ENCODE measurements at places on chromosomes 12 and 14.

- no peak for DNase-seq
Observed at GRCh38 chr12:30863839-30864238, 62.7 kb upstream of the TSPAN11 start.

GRCh38 chr12:76881142-76881541 is 2.3 kb upstream of the CSRP2 start:
- no peak for DNase-seq

DNA sequence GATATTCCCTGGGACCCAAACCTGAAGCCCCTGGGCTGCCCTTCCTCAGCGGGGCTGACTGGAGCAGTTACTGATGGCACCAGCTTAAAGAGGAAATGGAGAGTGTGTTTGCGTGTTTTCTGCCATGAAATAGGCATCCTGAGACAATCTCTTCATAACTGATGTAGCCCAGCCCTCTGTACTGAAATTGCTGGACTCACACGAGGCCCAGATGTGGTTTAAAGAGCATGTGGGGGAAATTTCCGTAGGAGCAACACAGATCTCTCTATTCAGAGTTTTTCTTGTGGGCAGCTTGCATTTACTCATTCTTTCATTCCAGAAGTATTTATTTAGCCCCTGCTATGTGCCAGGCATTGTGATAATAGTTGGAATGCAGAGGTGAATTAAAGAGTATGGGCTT is 782.1 kb upstream of the TBX3 start:
- no peak for DNase-seq

DNA sequence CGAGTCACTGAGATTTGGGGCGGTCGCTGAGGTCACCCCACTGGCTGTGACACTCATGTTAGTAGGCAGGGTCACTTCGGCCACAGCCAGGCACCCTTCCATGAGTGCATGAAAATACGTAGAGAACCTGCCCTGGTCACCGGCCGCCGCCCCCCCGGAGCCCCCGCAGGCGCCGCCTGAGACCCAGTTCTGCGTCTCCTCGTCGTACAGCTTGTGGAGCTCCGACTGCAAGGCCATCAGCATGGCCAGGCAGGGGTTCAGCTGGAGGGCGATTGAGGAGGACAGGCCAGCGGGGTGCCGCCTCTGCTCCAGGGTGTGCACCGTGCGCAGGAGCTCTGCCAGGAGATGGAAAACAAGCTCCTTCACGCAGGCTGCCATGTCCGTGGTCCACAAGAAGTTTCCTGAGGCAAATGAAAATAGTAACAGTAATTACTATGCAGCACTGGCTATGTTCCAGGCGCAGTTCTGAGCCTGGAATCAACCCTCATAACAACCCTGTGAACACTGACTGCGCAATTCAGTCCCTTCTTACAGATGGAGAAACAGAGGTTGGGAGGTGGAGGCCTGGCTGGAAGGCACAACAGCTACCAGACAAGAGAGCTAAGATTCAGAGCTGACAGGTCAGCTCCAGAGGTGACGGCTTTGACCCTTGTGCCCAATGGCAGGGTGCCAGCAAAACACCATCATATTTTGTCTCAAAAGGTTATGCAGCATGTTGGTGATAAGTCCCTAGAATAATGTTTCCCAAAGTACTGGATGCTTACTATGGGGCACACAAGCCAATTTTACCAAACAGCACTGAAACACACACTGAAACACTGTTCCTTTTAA is 59.9 kb downstream of the TRAFD1 start:
- DNase-seq = no peak

GRCh38 chr12:104274811-104275210 is 28.7 kb upstream of the EID3 start:
- no peak for DNase-seq

DNA sequence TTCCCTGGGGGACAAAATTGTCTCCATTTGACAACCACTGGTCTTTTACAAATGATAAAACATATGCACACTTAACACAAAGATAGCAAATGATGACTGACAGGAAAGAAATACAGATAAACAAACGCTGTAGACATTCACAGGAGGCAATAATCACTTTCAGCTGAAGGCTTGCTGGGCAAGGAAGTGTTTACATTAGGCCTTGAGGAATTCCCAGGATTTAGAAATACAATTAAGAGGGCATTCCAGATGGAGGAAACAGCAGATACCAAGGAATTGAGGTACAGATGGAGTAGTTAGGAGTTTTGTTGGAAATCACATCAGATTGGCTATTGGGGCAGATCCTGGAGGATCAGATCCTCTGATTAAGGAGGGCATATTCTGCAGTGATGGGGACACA is 93.9 kb downstream of the DYRK2 start:
- DNase-seq = no peak

GRCh38 chr12:3341594-3341993 is 149.4 kb upstream of the PRMT8 start:
- no peak for DNase-seq

- DNase-seq = no peak
Observed at GRCh38 chr14:65258391-65258790, 154.1 kb upstream of the FUT8 start.

GRCh38 chr12:14694145-14694714 is 2.2 kb downstream of the GUCY2C start:
- no peak for DNase-seq

DNA sequence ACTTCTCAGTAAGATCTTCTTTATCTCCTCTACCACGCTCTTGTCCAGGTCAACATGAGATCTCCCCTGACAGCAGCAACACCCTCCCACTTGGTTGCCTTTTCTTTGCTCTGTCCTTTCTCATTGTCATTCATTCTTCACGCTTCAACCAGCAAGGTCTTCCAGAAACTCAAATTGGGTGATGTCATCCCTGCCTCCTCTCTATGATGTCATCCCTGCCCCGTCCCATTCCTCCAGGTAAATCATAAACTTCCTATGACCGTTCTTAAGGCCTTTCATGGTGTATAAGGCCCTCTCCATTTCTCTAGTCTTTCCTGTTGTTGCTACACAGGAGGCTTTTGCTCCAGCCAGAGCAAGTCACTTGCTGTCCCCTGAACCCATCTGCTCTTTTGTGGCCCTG is 17.7 kb upstream of the TUNAR start:
- no peak for DNase-seq

DNA sequence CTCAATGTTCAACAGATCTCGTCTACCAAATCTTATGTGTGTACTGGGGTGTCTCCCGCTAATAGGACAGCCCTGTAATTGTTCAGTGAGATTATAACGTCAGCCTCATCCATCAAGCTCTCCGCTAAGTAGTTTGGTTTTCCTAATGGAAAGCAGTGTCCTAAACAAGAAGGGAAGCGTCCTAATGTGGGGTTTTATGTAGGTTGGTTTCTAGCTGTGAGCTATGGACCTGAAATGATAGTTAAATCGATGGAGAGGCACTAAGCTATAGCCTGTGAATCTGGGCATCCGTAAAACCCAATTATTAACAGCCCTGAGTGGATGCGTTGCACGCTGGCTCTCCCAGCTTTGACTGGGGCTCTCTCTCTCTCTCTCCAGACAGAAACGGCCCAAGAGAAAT is 9.2 kb upstream of the MAP1LC3B2 start:
- no peak for DNase-seq

DNA sequence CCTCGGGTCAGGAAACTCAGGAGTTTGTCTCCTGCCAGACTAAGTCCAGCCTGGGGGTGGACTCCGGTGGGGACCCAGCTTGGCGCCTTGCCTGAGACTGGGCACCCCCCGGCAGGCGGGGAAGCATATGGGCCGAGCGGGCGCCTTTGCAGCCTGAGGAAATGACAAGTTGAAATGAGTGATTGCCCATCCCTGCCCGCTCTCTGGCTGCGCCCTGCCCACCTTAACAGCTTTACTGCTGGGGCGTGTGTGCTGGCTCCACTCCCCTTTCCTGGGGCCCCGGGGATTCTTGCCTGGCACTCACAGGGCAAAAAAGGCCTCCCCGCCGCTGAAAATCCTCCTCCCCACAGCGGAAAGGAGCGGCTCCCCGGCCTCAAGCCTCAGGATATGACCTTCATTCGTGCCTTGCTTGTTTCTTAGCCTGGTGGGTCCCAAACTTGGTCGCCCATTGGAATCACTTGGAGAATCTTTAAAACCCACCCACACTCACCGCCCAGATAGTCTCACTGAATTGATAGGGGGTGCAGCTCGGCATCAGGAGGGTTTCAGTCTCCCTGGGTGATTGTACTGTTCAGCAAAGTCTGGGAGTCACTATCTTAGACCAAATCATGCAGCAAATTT is 1.5 kb downstream of the RFLNA start:
- no peak for DNase-seq

- no peak for DNase-seq
Observed at GRCh38 chr12:13981990-13982389, 588 bp upstream of the GRIN2B start.

DNA sequence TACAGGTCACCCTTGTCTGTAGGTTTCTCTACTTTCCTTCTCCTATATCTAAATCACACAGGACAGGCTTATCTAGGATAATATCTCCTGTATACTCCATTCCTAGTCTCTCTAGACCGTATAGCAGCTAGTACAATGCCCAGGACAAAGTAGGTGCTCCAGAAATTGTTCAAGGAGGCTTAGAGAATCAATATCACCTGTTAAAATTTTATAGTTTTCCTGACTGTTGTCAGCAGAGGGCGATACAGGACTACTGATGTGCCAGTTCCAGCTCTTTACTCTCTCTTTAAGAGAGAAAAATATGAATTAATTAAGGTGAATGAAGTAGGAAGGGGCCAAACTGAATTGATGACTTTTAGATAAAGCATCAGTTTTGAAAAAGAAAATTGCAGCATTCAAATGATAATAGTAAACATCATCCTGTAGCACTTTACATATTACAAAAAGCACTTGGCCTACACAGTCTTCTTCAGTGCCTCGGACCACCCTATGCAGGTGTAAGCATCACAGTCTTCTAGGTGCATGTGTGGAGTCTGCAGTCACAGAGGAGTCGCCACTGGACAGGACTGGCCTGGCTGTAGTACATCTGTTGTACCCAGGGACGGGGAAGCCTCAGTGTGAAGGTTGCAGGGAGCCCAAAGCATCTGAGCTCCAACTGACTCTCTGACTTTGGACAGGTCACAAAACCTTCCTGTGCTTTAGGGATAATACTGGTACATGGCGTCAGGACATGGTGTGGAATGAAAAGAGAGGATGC is 61.9 kb upstream of the MAX start:
- DNase-seq = no peak

DNA sequence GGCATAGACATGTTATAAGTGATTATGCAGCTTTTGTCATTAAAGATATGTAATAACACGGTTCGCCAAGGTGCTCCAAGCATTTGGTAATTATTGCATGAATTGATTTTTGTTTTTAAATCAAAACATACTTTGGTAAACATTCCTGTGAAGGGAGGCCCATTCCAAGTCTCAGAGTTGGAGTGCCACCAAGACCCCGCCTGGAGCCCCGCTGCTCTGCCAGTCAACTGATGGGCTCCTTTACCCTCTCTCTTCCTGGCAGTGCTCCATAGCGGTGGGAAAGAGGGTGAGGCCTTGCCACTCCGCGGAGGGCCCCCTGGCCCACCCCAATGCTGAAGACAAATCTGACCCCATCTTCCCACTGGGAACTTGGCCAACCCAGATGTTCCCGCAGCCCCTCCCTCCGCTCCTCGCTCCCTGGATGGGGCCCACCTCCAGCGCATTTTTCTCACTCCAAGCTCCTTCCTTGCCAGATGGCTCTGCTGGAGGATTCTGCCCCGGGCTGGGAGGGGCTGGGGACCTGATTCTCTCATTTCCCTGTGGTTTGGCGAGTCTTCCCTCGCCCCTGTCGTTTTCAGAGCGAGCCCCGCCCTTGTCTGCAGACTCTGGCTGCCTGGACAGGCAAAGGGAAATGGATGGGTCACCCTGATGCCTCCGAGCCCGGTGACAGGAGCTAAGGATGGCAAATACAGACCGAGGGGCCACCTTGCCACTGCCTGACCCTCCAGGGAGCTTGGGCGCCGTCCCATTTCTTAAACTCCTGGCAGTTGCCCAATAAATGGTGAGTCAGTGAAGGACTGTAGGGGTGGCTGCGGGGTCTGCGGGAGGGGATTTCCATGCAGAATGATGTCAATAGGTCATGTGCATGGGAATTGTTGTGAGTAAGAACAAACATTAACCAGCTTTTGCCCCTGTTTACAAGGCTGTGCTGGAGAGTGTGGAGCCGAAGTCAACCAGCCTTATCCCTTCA is 9.2 kb upstream of the PAPLN start:
- no peak for DNase-seq

GRCh38 chr12:112837629-112838197 is 46.2 kb downstream of the RPH3A start:
- DNase-seq = no peak

GRCh38 chr12:77076886-77077285 is 11.5 kb upstream of the E2F7 start:
- DNase-seq = no peak

DNA sequence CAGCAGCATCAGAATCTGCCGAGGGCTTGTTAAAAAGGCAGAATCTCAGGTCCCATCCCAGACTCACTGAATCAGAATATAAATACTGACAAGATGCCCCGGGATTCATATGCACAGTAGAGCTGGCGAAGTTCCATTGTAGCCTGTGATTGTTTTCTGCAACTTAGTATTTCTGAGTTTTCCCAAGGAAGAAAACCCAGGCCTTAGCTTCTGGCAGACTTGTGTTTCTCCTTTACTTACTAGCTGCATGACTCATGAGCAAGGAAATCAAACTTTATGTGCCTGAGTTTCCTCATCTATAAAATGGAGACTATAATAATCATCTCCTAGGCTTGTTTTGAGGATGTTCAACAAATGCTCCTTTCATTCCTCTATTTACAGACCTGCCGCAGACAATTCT is 278.5 kb upstream of the PLEKHG7 start:
- no peak for DNase-seq

DNA sequence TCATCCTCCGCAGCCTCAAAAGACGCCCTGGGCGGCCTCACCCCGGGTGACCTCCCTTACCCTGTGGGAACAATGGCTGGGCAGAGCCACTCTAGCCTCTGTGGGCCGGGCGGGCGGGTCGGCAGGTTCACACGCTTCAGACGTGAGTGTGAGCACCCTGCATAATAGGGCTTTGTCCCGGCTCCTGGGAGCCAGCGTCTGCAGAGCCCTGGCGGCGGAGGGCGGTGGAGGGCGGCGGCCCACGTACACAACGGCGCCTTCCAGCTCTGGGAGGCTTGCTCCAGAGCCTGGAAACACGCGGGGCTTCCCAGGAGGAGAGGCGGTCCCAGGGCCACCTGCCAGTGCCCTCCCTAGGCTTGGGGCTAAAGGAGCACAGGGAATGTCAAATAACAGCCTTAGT is 205.6 kb downstream of the BCL11B start:
- no peak for DNase-seq

DNA sequence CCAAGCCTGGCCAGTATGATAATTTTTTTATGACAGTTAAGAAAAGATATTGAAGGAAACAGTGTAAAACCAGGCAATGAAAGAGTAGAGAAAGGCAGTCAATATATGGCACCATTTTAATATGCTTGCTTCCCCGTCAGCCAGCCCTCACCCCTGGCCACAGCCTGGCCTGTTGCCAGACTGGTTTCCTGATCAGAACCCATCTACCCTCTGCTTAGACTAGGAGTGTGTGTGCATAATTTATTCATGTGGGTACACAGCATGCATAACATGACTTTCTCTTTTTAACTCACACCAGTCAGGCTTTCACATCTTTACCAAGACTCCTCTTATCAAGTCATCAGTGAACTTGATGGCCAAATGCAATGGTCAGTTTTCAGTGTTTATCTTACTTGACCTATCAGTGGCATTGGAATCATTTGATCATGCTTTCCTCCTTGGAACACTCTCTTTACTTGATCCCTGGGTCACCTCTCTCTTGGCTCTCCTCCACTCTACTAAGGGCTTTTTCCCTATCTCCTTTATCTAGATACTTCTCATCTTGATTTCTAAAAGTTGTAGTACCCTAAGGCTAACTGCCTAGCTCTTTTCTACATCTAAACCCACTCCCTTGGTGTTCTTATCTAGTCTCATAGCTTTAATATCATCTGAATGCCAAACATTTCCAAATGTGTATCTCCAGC is 10.0 kb upstream of the GPR19 start:
- peak; percentile 73 for DNase-seq
